Activated T-cell treated with anti-CD3 and anti-CD28 coated beads for 24 hours (primary cell): ENCODE measurements at places on chromosomes 4 and X.

DNA sequence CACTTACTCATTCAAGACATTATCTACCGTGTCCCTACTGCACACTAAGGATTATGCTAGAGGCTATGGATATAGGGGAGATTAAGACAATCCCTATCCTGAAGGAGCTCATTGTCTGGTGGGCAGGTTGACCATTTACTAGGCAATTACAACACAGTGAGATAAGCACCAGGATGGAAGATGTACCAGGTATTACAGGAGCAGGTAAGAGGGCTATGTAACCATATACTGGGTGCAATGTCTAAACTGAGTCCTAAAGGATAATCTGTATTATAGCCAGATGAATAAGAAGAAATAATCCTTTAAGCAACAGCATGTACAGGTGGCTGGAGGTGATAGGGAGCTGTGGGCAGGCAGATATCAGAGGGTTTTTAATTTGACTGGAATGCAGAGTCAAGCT is 113.3 kb upstream of the TBC1D9 start:
- DNase-seq = no peak

DNA sequence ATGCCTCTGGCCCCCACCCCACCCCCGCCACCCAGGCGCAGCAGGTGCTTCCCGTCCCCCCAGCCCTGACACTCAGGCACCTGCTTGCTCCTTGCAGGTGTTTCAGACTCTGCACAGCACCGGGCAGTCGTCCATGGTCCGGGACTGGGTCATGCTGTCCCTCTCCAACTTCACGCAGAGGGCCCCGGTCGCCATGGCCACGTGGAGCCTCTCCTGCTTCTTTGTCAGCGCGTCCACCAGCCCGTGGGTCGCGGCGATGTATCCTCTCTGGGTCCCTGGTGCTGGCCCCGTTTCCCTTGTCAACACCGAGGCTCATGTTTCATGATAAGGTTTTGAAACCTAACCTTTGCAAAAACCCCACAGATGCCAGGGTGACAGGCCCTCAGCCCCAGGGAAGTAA is 10.2 kb upstream of the MSANTD1 start:
- DNase-seq = no peak

DNA sequence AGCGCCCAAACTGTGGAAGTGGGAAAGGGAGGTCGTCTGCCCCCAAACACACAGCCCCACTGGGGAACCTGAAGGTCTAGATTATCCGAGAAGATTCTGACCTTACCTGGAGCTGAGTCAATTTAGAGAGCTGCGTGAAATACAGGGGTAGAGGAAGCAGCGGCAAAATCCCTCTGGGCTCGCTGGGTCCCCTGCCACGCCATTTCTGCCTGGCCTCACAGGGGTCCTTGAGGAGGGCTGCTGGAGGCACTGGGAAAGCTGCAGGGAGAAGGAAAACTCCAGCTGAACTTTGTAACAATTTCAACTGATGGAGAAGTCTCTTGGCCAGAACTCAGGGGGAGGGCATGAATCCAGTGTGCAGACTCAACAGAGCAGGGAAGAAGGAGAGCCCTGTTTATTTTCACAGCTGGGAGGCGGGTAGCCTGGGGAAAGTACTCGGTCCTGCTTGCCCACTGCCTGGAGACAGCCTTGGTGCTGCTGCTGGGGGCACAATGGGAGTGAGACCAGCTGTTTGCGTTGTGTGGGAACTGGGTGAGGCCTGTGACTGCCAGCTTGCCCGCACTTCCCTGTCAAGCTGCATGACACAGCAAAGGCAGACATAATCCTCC is 93.2 kb upstream of the MAPK10 start:
- DNase-seq = no peak

DNA sequence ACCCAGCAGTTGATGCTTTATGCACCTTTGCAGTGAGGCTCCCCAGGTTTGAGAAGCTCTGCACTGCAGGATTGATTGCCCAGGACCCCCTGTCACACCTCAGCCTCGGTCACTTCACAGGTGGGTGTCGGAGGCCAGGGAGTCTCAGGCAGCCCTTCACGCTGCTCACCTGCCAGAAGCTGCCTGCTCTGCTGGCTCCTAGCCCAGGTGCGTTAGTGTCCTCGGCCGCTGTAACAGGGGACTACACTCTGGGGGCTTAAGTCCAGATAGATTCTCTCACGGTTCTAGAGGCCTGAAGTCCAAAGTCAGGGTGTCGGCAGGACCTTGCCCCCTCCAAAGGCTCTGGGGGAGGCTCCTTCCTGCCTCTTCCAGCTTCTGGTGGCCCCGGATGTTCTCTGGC is 79.9 kb downstream of the CPZ start:
- no peak for DNase-seq

DNA sequence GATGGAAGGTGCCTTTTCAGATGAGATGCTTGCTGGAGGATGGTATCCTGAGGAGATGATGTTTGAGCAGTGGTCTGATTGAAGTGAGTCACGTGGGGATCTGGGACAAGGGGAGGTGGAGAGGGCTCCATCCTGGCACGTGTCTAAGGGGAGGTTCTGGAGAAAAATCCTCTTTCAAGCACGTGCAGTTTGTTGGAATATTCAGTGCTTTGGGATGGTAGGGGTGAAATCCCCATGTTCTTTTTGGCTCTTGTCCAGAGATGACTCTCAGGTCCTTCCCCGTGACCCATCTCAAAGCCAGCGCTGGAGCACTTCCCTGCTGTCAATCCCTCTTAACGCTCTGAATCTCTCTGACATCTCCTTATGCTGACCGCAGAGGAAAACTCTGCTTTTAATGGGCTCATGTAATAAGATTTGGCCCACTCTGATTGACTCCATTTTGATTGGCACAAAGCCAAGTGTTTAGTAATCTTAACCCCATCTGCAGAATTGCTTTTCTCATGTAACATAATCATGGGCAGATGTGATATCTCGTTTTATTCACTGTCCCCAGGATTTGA is 10.8 kb upstream of the KLKB1 start:
- no peak for DNase-seq

DNA sequence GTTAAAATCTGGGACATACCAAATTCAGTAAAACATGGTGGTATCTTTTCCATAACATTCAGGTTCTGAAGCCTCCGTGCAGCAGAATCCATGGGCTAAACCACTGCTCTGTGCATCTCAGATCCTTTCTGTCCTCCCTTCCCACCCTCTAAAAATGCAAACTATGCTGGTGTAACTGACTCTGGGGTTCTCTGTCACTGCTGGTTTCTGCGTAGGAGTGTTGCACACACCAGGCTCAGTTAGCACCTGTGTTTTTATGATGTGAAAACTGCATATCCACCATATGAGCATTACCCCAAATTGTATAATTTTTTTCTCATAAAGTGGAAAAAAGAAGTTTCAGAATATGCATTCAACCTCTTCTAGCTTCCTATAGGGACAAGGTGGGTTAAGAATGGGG is 22.4 kb upstream of the IL21 start:
- DNase-seq = no peak
